Transverse colon (tissue), 4 donors: ENCODE measurements at places on chromosomes 1 and 21. TPM values are rescaled to one million over a fixed set of nuclear protein-coding genes. Genes with fewer than 3 reads are reported as not detected.
A peak's percentile ranks its signal among the peaks of the same experiment; 100 is the strongest.

GRCh38 chr21:31182231-31183140 lies 144.2 kb upstream of the KRTAP19-8 start:
- no peak for DNase-seq
- H3K4me3 ChIP-seq, result no peak overlapping the region
- no peaks in the 10 kb centered on the region for H3K4me1 ChIP-seq
- H3K36me3 ChIP-seq, result no peaks in the 10 kb centered on the region
- no peak overlapping the region for H3K27ac ChIP-seq

DNA sequence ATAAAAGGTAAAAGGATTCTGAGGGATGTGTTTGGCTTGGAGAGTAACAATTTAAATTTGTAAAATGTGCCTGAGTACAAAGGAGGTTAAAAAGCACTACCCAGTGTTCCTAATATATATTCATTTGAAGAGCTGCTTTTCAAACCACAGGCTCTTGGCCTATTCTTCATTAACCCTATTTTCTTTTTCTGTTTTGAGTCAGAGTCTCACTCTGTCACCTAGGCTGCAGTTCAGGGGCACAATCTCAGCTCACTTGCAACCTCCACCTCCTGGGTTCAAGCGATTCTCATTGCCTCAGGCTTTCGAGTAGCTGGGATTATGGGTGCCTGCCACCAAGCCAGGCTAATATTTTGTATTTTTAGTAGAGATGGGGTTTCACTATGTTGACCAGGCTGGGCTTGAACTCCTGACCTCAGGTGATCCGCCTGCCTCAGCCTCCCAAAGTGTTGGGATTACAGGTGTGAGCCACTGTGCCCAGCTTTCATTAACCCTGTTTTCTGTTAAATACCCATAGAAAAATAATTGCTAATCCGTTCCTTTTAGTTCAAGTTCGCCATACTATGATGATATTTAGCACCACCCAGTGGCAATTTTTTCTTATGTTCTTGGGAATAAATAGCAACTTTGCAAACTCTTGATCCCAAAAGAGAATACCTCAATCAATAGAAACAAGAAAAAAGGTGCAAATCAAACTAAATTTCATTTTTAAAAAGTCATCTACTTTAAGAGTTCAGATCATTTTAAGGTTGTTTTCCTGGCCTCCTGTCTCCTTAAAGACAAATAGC lies 30.5 kb downstream of the ZBTB8OS start:
- no peak overlapping the region for H3K4me3 ChIP-seq
- no peaks in the 10 kb centered on the region for H3K27me3 ChIP-seq
- H3K27ac ChIP-seq, result no peak overlapping the region
- no peaks in the 10 kb centered on the region for H3K36me3 ChIP-seq
- no peaks in the 10 kb centered on the region for H3K4me1 ChIP-seq

DNA sequence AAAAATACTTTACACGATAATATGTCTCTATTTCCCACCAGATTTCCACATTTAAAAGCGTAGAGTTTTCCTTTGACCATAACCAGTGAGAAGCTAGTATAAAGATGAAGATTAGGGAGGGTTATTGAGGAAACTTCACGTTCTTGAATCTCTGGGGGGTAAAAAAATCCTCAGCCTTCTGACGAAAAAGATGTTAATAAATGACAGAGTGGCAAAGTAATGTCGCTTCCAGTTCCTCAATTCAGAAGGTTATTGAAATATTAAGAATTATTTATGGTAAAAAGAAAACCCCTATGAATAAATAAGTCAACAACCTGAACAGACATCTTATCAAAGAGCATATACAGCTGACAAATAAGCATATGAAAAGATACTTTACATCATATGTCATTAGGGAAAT lies 241.0 kb downstream of the GPATCH2 start:
- no peak for DNase-seq
- no peak overlapping the region for H3K4me3 ChIP-seq
- no peak overlapping the region for H3K27ac ChIP-seq
- H3K4me1 ChIP-seq, result no peaks in the 10 kb centered on the region
- H3K27me3 ChIP-seq, result no peaks in the 10 kb centered on the region
- H3K36me3 ChIP-seq, result no peaks in the 10 kb centered on the region

- H3K4me1 ChIP-seq, result no peaks in the 10 kb centered on the region
- no peaks in the 10 kb centered on the region for H3K27me3 ChIP-seq
- no peak overlapping the region for H3K4me3 ChIP-seq
- no peaks in the 10 kb centered on the region for H3K36me3 ChIP-seq
- no peak overlapping the region for H3K27ac ChIP-seq
Observed at GRCh38 chr1:76950306-76950705, 83.0 kb downstream of the ST6GALNAC5 start.

DNA sequence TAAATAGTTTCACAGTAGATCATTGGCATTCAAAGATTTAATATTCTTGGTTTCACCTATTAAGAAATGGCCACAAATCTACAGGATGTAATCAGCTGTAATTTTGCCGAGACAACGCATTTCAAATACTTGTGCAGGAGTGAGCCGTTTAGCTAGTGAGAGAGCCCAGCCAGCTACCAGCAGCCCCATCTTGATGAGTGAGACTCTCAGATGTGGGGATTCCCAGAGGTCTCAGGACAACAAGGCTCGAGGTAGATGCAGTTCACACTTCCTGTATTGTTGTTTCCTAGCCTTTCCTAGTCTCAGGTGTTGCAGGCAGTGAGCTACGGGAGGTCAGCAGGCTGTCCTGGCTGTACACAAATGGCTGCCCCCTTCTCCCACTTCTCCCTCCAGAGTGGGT lies 108.6 kb downstream of the PBX1 start:
- H3K36me3 ChIP-seq, result no peaks in the 10 kb centered on the region
- H3K4me3 ChIP-seq, result no peak overlapping the region
- H3K27me3 ChIP-seq, result no peaks in the 10 kb centered on the region
- no peak overlapping the region for H3K27ac ChIP-seq
- H3K4me1 ChIP-seq, result peaks cover 35% of the 10 kb centered on the region

DNA sequence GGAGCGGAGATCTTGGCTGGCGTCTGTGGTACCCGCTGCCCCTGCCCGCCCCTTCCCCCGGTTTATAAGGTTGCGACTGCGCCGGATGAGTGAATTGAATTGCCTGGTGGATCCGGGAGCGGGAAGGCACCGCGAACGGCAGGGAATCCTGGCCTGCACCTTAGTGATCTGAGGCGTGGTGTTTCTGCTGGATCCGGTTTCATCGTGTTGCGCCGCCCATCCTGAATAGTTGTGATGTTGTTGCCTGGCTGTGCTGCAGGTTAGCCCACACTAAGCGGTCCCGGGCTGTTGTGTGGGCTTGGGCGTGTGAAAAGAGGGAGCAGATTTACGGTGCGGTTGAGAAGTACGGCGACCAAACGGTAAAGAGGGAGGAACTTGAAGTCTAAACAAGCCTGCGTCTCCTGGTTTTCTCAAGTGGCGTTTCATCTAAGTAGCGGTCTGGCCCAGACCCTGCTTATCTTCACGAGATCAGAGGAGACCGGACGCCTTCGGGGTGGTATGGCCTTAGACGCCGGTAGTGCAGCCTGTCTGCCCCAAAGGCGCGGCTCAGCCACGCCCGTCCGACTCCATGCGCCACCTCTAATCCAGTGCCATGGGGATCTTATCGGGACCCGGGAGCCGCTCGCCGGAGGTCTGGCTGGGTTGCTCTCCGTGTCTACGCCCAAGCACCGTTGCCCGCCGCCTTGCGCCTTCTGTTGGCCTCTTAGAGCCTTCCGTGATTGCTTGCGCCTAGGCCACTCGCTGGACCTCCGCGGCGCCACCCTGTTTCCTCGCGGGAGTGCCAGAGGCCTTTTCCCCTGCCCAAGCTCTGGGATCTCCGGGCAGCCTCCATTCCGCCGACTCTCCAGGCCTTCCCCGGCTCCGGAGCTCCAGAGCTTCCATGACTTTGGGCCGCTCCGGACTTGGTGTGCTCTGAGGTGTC lies 87.5 kb upstream of the RHOU start:
- H3K4me3 ChIP-seq, result peak overlapping the region; percentile 56
- peaks cover 17% of the 10 kb centered on the region for H3K4me1 ChIP-seq
- peaks cover 62% of the 10 kb centered on the region for H3K27me3 ChIP-seq
- no peaks in the 10 kb centered on the region for H3K36me3 ChIP-seq
- no peak overlapping the region for H3K27ac ChIP-seq

- no peak overlapping the region for H3K4me3 ChIP-seq
- DNase-seq, result no peak
- no peaks in the 10 kb centered on the region for H3K27me3 ChIP-seq
- no peaks in the 10 kb centered on the region for H3K36me3 ChIP-seq
- H3K27ac ChIP-seq, result no peak overlapping the region
Observed at GRCh38 chr1:41619511-41620364, 135.3 kb upstream of the EDN2 start.

GRCh38 chr1:8348777-8349472 lies 31.0 kb downstream of the SLC45A1 start:
- H3K27ac ChIP-seq, result no peak overlapping the region
- no peaks in the 10 kb centered on the region for H3K27me3 ChIP-seq
- peak; percentile 71 for DNase-seq
- no peaks in the 10 kb centered on the region for H3K4me1 ChIP-seq
- no peak overlapping the region for H3K4me3 ChIP-seq
- H3K36me3 ChIP-seq, result no peaks in the 10 kb centered on the region

DNA sequence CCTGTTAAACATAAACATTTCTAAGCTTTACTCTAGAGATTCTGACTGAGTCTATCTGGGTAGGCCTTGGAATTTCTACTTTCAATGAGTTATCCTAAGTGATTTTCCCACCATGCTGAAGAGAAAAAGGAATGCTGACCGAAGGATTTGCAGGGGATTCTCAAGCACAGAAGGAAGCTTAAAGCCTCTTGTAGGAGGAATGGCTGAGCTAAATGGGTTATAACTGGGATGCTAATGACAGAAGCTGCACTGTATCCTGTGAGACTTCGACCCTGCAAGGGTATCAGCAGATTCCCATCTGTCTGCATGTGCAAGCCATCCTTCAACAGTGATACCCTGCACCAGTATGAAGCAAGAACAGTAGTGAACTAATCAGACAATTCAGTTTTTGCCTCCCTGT lies 35.4 kb downstream of the SLC35D1 start:
- DNase-seq, result no peak
- H3K36me3 ChIP-seq, result peaks cover 27% of the 10 kb centered on the region
- H3K27me3 ChIP-seq, result no peaks in the 10 kb centered on the region
- H3K4me3 ChIP-seq, result no peak overlapping the region

DNA sequence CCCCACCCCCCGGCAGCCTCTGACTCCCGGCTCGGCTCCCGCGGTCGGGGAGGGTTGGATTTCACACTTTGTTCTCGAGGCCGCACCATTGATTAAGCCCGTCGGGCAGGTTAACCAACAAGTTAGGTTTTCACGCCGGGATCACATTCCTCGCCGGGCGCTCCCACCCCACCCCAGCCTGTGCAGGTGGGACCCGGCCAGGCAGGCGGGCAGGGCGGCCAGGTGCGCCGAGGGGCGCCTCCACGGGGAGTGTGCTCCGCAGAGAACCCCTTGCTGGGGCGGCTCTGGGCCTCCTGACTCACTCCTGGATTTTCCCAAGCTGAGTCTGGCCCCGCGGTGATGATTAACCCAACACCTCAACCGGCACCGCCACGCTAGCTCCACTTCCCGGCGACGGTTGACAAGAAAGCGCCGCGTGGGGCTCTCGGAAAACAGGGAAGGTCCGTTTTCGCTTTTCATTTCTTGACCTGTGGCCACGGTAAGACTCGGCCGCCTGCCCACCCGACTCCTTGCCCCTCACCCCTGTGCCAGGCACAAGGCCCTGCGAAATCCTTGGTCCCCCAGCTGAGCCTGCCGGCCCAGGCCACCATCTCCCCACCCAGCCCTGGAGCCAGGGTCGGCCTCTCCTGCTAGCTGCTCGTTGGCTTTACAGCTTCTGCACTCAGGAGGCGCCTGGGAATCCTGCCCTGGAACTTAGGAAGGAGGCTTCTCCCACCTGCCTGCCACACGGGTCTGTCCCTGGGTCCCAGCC lies 8.8 kb upstream of the TTLL10 start:
- H3K4me1 ChIP-seq, result peaks cover 47% of the 10 kb centered on the region
- peak; percentile 67 for DNase-seq
- H3K27me3 ChIP-seq, result peaks cover 16% of the 10 kb centered on the region
- peak overlapping the region; percentile 98 for H3K27ac ChIP-seq
- peak overlapping the region; percentile 63 for H3K4me3 ChIP-seq

DNA sequence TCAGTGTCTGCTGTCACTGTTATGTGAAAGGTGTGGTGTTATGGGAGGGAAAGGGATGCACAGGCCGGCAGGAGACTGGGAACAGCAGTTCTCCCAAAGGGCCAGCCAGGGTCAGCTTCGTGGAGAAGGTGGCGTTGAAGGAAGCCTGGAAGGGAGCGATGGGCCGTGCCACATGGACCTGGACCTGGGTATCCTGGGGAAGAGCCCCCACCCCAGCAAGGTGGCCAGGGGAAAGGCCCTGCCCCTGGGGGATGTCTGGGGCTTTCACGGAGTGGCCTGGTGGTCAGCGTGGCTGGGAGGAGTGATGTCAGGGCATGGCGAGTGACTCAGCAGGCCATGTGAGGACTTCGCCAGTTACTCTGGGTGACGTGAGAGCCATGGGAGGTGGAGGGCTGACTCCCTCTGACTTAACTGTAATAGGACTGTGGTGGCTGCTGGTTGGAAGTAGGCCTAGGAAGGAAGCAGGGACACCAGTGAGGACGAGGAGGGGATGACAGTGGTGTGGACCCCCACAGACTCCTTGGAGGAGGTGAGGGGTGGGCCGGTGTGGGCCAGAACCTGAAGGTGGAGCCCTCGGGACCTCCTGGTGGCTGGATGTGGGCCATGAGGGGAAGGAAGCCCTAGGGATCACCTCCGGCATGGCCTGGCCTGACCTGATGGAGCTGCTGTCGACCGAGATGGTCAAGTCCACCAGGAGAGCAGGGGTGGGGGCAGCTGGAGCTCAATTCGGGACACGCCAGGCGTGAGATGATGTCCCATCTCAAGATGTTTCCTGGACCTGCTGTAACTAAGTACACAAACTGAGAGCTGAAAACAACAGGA lies 54.5 kb downstream of the BACE2 start:
- H3K4me3 ChIP-seq, result no peak overlapping the region
- H3K27ac ChIP-seq, result no peak overlapping the region
- no peak for DNase-seq
- H3K36me3 ChIP-seq, result no peaks in the 10 kb centered on the region
- no peaks in the 10 kb centered on the region for H3K27me3 ChIP-seq

DNA sequence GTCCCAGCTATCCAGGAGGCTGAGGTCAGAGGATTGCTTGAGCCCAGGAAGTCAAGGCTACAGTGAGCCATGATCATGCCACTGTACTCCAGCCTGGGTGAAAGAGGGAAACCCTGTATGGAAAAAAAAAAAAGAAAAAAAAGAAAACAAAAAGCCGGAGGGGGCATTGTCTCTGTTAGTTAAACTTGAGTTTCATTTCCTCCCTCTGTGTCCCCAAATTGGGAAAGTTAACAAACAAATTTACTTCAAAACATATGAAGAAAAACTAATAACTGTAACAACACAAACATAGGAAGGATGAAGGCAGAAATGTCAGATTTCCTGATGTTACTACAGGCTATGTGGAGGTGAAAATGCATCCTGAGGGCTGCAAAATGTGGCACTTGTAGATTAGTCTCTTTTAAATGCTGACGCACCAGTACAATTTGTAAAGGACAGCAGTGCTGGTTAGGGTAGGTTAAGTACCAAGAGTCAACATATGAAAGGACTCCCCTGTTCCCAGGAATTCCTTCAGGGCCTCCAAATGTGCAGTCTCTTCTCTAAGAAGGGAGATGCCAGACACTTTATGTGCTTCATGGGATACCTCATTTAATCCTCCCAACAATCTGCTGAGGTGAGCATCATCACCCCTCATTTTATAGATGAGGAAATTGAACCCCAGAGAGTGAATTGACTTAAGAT lies 52.9 kb downstream of the DEGS1 start:
- H3K36me3 ChIP-seq, result no peaks in the 10 kb centered on the region
- H3K27ac ChIP-seq, result no peak overlapping the region
- H3K27me3 ChIP-seq, result no peaks in the 10 kb centered on the region
- H3K4me3 ChIP-seq, result no peak overlapping the region

The PALMD gene
- 2.9 TPM for total RNA-seq

The PRKAB2 gene
- 30.8 TPM for total RNA-seq

The LENEP gene
- not detected for total RNA-seq

The MCM3AP gene
- 109 TPM for total RNA-seq

The ADORA3 gene
- total RNA-seq, result 5.7 TPM

The S100A8 gene
- 1.6 TPM for total RNA-seq

The MFSD2A gene
- total RNA-seq, result 12.2 TPM
